Naive thymus-derived CD8-positive, alpha-beta T cell (primary cell): ENCODE measurements at places on chromosomes 12 and 14.

DNA sequence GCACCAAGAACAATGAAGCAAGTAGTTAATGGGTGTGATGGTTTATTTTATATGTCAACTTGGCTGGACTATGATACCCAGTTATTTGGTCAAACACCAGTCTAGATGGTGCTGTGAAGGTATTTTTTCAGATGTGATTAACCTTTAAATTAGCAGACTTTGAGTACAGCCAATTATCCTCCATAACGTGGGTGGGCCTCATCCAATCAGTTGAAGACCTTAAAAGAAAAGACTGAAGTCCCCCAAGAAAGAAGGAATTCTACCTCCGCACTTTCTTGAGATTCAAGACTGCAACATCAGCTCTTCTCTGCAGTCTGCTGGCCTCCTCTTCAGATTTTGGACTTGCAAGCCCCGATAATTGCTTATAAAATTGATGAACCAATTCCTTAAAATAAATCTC is 47.5 kb downstream of the CD163L1 start:
- DNase-seq = no peak

DNA sequence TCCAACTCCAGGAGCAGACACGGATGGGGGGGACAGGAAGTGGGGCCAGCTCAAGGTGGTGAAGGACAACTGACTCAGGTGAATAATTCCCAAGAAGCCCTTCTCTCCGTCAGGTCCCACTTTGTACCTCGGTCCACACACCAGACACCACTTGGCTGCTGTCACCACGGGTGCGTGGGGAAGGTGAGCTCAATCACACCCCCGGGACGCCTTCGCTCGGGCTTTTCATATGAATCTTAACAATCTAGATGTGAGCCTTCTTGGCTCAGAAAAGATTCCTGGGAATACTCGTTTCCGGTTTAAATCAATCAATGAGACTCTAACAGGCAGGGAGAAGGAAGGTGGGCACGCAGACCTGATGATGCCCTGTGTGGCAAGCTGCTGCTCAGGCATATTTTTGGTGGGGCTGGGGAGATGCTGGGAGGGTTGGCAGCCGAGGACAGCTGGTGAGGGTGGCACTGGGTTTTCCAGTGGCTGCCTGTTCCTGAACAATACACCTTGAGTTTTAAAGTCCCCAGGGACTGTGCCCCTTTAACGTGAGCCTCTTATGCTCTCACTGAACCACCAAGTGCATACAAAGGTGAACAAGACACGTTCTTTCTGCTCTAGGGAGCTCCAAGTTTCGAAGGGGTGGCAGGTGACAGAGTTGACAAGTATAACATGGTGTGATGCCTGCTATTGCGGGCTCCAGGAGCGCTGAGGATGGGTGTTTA is 5.1 kb downstream of the TESC start:
- peak; percentile 48 for DNase-seq

GRCh38 chr12:55729819-55730818 is 1.3 kb upstream of the CD63 start:
- DNase-seq = no peak

DNA sequence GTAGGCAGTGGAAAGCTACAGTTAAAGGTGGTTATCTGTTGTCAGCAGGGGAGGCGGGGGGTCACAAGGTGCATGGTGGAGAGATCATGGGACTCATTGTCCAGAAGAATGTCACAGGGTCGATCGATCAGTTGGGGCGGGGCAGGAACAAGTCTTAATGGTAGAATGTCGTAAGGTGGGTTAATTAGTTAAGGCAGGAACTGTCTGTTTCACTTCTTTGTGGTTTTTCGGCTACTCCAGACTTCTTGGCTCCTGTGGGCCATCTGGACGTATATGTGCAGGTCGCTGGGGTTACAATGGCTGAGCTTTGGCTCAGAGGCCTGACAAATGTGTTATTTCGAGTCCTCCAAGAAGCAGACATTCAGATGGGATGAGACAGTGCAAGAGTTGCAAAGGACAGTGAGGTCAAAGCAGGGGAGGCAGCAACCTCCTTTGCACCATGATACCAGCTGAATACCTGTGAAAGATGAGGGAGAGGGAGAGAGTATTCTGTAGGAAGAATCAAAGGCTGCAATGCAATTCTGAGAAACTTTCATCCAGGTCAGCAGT is 246.9 kb upstream of the TMEM132C start:
- no peak for DNase-seq

GRCh38 chr12:50082644-50083043 is 2.5 kb upstream of the SMARCD1 start:
- DNase-seq = no peak

DNA sequence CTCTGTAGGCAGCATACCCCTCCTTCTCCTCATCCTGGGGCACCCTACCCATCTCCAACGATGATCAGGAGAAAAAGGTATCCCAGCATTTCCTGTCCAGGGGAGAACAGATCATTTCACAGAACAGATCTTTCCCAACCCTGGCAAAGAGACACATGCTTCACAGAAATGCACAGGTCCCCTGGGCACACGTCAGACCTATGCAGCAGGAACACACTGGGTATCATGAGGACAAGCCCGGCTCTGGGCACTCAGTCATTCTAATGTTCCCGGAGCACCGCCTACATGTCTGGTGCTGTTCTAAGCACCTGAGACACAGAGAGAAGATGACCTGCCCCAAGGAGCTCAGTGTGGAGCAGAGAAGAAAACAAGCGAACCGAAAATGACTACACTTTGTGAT is 56.2 kb downstream of the ACTN1 start:
- no peak for DNase-seq

DNA sequence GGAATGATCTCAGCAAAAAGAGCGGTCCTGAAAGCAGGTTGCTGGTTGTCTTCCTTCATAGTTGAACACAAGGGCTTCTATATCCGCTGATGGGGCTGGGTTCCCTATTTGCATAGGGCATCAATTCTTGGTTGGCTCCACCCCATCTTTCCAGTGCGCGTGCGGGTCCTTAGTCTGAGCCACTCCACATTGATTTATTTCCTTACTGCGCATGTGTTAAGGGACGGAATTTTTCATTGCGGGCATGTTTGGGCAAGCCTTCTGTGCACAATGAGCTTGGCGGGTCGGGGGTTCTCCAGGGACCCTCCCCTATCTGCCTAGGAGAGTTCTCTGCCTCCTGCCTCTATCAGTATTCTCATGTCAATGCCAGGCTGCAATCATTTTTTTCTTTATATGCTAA is 21.2 kb upstream of the DLGAP5 start:
- no peak for DNase-seq

DNA sequence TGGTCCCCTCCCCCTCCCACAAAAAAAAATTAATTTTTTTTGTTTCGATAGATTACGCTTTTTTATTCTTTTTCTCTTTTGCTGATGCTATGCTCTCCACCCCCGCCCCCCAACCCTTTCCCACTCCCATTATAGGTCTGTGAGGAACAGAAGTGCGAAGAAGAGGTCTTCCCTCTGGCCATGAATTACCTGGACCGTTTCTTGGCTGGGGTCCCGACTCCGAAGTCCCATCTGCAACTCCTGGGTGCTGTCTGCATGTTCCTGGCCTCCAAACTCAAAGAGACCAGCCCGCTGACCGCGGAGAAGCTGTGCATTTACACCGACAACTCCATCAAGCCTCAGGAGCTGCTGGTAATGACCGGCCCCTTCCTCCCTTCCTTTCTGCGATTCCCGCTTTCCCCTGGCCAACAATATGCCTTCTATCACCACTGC is 2.3 kb downstream of the CCND2 start:
- no peak for DNase-seq

DNA sequence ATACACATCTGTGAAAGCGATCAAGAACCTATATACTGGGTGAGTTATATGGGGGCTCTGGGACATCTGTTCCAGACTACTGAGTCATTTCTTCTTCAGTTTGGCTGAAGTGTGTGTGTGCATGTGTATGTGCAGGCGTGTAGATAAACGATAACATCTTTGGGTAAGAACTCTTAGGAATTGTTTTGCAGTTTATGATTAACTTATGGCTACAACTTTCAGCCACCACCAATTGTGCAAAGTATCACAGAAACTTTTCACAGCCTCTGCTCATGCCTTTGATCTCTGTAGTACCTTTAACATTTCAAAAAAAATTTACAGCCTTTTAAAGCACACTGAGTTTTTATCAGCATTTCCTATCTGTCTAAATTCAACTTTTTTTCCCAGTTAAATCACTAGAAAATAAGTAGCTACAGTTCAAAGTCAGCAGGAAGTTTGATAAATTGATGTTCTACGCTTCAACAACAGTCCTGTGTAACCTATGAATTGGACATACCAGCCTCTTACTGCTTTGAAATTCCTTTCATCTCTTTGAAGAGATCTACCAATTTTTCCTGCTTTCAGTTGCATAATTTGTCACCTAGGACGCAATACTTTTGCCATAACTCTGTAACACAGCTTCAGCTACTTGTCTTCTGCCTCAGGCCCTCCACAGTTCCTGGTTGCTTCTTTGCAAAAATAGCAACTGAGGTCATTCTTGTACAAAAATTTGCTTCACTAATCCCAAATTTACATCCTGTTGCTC is 43.0 kb downstream of the PPM1H start:
- no peak for DNase-seq

- no peak for DNase-seq
Measured at GRCh38 chr12:52044292-52044983, 6.8 kb upstream of the NR4A1 start.

DNA sequence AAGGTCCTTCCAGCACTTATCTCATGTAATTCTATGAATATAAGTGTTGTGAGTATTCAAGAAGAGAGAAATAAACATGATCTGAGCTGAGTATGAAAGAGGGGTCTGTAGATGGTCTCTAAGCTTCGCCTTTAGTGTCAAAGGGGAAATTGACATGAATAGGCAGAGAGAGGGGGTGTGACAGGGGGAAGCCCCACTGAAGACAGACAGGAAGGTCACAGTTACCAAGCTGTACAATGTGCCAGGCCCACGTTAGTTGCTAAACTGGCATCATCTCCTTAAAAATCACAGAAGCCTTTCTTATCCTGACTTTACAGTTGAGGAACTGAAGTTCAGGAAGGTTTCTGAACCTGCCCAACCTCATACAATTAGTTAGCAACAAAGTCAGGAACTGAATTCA is 7.6 kb downstream of the ARHGEF40 start:
- DNase-seq = no peak

DNA sequence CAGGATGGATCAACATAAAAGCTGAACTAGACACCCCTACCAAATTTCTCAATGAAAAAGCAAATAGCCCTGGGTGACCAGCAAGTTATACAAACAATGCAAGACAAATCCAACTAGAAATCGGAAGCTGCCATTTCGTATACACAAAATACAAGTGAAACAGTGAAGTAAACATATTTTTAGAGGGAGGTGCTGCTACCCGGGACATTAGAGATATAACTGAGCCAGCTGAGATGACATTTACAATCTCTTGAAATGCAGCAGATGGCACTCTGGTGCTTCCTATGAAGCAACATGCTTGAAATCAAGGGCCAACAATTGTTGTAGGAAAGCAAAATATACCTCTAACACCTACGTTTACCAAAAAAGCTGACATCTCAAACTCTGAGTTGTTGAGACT is 25.5 kb downstream of the BDKRB1 start:
- no peak for DNase-seq

- DNase-seq = no peak
Measured at GRCh38 chr12:93358821-93359220, 18.9 kb upstream of the NUDT4 start.

DNA sequence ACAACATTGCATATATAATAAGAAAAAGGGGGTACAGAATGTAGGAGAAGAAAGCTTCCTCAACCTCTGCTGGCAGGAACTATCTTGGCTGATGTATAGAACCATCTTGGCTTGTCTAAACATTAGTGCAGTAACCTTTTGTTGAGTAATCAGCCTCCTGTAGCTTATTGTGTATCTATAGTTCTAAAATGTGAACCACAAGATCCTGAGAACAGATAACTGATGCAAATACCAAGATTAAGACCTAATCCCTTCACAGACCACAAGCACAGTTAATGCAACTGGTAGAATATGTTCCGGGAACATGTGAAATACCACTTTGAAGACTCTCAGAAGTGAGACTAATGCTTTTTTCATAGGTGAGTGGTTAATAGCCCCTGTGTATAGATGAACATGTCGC is 50.7 kb upstream of the KCNC2 start:
- no peak for DNase-seq

DNA sequence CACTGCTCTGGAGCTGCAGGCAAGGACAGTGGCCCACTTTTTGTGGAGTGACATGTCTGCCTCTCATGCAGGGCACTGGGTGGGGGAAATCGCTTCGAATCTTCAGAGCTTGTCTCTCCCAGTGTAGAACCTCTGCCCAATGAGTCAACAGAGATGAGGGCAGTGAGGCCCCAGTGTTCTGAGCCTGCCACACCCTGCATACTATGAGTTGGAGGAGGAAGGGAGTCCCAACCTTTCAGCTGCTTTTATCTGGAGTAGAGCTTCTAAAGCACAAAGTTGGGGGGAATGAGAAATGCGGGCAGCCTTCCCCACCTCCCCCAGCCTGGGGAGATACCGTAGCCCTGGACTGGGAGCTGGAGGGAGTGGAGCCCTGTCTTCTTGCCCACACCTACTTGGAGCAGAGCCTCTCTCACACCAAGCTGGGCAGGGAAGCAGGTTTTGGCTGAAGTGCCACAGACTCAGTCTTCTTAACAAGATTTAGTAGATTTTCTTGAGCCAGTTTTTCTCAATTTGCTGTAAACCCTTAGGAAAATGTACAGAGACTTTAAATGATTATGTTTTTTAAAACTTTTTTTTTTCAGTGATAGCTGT is 159.1 kb downstream of the ADGRD1 start:
- no peak for DNase-seq

DNA sequence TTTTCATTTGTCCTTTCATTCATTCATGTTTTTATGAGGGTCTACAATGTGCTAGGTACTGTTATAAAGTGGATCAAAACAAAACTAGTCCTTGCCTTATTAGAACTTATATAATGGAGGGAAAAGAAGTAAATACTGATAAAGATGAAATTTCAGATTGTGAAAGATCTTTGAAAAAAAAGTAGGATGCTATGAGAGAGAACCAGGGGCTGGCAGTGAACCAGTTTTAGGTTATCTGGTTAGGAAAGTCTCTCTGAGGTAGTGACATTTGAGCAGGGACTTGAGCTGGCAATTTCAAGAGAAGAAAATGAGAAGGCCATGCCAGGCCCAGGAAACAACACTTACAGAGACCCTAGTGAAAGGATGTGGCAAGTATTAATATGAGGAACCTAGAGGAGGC is 57.3 kb upstream of the E2F7 start:
- no peak for DNase-seq

DNA sequence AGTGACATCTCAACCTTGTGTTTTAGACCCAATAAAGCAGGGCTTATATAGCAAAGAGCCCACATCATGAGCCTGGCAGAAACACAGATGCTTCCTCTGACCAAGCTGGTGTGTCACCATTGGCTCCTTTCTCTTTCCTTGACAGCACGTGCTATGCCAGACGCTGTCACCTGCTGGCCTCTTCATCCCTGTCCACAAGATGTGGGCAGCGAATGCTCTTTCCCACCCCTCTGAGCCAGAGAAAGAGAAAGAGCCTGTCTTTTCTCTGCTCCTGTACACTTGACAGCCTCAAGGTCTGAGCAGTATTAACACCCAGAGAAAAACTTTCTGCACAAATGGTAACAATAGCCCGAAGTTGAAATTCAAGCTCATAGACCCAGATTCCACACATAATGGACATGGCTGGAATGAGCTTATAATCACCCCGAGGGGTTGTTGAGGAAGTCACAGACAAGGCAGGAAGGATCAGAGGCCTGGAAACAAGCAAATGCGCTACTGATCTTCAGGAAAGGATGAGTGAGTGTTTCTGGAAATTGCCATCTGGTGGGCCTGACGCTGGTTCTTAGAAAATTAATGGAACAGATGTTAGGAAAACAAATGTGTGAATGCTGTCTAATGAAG is 8.9 kb downstream of the TGFB3 start:
- DNase-seq = no peak

GRCh38 chr14:63578300-63578699 is 35.1 kb upstream of the PPP2R5E start:
- no peak for DNase-seq
